ENCODE measurements at places on chromosomes 7 and 10.

DNA sequence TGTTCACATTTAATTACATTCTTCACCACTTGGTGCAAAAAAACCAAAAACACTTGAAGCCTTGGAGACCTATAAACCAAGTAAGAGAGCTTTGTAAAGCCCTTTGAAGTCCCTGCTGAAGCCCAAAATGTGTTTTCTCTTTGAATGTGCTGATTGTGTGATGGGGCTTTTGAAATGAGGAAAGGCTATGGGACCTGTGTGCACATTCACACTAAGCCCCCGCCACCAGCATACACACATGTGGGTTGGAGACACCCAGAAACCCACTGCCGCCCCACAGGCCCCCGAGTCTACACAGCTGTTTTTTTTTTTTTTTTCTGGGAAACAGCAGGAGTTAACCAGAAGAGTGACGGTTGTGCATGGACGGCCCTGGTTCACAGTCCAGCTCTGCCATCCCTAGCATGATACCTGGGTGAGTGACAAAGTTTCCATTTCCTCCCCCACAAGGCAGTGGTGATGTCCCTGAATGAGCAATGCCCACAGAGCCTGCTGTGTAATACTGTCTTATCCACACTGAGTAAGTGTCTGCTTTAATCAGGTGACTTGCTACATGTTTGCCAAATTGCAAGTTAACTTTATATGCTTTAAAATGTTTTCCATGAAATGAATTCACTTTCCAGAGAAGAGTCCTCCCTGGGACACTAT, 154.6 kb upstream of the GDF10 start:
- DNase-seq, result no peak

DNA sequence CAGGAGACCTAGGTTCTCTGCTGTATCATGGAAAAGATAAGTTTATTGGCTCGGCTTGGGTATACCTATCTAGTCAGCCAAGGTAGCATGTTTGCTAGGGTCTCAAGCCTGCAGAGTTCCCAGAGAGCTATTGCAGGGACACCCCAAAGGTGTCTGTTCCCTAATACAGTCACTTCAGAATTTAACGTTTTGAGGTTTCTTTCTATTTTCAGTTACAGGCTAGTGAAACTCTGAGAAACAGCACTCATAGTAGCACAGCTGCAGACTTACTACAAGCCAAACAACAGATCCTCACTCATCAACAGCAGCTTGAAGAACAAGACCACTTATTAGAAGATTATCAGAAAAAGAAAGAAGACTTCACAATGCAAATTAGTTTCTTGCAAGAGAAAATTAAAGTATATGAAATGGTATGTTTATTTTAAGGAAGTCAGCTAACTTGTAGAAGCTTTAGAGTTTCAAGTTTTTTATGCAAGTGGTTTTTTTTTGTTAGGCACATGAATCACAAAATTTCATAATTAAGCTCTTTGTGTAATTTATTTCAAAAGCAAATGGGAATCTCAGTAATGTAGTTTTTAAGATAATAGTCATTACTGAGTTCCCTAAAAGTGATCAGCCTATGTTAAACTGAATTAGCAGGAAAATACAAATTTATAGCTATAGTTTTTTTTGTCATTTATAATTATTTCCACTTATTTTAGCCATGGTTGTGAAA, 54.9 kb downstream of the AKAP9 start:
- DNase-seq, result no peak

DNA sequence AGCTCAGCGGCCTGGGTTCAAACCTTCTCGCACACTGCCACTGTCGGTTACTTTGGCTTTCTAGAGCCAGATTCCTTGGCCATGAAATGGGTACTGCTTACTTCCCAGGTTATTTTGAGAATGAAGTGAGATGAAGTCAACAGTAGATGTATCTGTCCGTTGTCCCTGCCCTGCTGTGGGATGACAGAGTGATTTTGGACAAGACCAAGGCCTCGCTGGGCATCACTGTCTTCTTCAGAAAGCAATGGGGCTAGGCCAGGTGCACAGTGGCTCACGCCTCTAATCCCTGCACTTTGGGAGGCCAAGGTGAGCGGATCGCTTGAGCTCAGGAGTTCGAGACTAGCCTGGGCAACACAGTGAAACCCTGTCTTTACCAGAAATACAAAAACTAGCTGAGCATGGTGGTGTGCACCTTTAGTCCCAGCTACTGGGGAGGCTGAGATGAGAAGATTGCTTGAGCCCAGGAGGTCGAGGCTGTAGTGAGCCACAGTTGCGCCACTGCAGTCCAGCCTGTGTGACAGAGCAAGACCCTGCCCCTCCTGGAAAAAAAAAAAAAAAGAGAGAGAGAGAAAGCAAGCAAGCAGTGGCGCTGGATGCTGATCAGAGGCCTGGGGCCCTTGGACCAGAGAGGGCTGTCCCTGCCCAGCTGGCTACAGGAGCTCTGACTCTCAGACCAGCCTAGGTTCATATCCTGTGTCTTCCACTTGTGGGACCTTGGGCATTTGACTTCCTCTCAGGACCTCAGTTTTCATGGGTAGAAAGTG, 25.8 kb downstream of the ZMIZ1 start:
- no peak for DNase-seq

DNA sequence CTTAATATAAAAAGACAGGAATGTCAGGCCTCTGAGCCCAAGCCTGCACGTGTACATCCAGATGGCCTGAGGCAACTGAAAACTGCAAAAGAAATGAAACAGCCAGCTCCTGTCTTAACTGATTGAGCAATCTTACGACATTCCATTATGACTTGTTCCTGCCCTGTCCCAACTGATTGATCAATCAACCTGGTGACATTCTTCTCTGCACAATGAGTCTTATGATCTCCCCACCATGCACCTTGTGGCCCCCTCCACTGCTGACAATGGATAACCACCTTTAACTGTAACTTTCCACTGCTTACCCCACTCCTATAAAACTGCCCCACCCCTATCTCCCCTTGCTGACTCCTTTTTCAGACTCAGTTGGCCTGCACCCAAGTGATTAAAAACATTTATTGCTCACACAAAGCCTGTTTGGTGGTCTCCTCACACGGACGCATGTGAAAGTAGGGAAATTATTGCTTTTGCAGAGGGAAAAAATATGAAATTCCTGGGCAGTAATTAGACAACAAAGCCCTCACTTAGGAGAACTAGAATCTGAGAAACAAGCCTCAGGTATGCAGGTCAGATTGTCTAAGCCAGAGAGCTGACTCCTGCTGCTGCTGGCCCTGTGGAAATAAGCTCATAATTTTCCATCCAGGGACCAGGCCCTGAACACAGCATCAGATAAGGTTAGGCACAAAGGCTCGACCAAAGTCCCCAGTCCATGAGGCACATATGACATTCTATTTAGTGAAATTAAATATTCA, 5.3 kb downstream of the CYP3A7 start:
- DNase-seq, result no peak

GRCh38 chr10:104334965-104335650, 3.2 kb downstream of the ITPRIP start:
- DNase-seq, result no peak

GRCh38 chr7:151810441-151811232, 66.3 kb downstream of the PRKAG2 start:
- no peak for DNase-seq

DNA sequence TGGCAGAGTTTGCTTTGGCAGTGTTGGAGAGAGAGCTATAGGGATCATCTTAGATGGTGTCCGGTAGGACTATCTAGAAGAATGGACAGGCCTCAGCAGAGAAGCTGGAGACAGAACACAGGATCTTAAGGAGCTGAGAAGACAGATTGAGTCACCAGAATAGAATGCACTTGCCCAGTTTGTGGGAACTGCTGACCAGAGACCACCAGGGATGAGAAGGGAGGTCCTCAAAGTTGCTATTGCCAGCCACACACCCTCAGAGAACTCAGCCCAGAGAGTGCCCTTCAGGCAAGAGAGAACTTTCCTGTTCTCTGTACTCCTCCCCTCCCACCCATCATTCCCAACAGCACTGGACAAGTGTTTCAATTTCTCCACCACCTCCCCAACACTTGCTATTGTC, 25.3 kb upstream of the GALNT11 start:
- DNase-seq, result no peak

DNA sequence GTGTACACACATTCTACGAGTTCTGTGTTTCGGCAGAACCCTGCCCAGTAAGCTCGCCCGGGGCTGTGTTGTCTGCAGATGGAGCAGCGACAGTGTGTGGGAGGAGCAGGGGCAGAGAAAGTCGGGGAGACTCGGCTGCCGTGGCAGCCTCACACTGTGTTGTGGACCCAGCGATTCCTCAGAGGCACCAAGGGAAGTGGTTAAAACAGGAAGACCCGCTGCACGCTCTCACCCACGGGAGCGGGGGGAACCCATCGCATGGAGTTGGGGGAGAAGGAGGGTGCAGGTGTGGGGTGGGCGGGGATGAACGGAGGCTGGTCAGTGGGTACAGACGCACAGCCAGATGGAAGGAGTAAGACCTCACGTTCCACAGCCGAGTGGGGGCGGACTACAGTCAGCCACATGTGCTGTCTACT, 250.2 kb downstream of the ELFN1 start:
- peak; percentile 69 for DNase-seq

DNA sequence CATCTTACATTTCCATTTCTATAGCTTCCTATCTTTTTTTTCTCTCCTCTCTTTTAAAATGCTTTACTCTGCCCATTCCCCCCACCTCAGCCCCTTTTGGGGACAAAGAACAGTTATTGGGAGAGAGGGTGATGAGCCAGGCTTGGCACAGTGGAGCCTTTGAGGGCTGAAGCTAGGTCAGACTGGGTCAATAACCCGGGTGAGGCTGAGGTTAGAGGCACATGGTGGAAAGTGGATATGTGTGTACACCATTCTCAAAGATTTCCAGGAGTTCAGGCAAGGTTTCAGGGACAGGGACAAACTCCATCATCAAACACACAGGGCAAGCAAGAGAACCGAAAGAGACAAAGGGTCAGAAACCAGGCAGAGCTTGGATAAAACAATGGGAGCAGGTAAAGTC, 11.5 kb downstream of the ABCB4 start:
- DNase-seq, result no peak

- DNase-seq, result peak; percentile 79
These were observed 652 bp downstream of the KAZALD1 start for GRCh38 chr10:101062232-101063049.

- DNase-seq, result no peak
These were observed 200.8 kb upstream of the PPP2R2D start for GRCh38 chr10:131700032-131700431.

GRCh38 chr7:110835849-110836248, 255.1 kb upstream of the LRRN3 start:
- no peak for DNase-seq

DNA sequence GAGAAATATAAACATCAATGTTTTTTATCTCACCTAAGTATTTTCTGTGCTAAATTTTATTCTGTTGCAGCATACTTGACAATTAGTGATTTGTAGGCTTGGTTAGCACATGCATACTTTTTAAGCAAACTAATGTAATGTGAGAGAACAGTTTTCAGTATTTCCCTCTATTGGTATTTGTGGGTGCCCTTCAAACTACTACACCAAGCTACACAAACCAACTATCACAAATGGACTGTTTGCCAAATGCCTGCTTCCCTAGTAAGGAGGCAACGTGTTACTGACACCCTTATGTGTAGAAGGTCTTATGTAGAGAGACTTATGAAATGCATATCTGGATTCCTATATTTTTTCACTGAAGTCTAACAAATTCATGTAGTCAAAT, 98.4 kb upstream of the FZD1 start:
- DNase-seq, result no peak

GRCh38 chr7:3244241-3244814, 56.7 kb upstream of the SDK1 start:
- DNase-seq, result no peak

- peak; percentile 4 for DNase-seq
These were observed 46.2 kb upstream of the ZEB1 start for GRCh38 chr10:31272841-31273240.

DNA sequence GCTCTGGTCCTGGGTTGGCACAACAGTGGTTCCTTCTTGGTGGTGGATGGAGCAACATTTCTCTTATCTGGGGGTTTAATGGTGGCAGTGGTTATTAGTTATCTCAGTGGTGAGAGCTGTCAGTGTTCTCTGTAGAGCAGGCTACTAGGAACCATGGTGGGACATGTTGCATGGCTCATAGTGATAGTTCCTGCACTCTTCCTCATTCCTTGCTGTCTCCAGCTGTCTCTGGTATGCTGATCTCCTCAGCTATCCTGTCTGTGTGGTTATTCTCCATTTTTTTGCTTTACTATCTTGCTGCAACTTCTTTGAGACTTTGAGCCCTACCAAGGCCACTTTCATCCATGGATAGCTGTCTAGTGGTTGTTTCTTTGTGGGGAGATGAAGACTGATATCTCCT, 44.0 kb downstream of the CCDC7 start:
- DNase-seq, result no peak

- no peak for DNase-seq
These were observed 243.2 kb downstream of the HTR7 start for GRCh38 chr10:90614631-90615030.

- no peak for DNase-seq
These were observed 6.3 kb downstream of the UNC5B start for GRCh38 chr10:71218651-71219050.

DNA sequence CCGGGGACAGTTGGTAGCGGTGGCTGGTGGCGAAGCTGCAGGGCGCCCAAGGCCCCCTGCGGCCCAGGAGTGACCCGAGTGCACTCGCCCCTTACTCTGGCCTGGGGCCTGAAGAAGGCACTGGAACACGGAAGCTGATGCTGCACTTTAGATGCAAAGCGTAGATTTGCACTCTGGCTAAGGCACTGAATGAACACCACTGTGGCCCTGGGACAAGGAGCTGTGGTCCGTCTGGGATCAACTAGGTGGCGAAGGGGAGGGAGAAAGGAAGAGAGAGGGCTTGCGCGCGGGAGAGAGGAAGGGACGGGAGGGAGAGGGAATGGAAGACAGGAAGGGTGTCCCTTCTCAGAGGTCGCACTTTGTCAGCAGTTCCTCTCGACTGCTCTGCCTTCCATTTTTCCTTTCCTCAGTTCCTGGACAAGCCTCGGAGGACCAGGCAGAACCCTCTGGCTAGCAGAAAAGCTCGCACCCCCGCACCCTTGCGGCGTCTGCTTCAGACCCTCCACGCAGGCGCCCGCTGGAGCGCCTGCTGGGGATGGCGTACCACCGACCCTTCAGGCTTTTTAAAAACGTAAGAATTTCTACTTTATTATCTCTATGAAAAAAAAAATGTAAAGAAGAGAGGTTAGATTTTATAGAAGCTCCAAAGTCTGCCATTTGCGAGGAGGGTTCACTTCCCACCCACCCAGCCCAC, 1.2 kb downstream of the FERD3L start:
- DNase-seq, result no peak

DNA sequence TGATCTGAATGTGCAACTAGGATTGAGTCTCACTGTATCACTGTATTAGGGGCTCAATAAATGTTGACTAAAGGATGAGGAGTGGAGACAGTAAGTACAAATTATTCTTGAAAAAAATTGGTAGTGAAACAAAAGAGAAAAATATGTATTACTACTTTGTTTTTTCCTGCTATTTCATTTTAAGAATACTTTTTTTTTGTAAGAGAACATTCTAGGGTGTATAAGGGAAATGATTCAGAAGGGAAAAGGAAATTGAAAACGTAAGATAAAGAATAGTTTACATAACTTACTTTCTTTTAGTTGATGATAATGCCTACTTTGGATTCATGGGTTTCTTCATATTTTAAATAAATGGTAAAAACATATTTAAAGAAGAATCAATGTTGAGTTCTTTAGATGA, 9.6 kb downstream of the CAPZA2 start:
- DNase-seq, result no peak

GRCh38 chr7:87456247-87456646, 19.2 kb downstream of the ABCB4 start:
- no peak for DNase-seq

- no peak for DNase-seq
These were observed 151.0 kb upstream of the CHST15 start for GRCh38 chr10:124244256-124244877.

Measured in KBM-7 (cell line).